ENCODE measurements at places on chromosomes 2 and 18.

DNA sequence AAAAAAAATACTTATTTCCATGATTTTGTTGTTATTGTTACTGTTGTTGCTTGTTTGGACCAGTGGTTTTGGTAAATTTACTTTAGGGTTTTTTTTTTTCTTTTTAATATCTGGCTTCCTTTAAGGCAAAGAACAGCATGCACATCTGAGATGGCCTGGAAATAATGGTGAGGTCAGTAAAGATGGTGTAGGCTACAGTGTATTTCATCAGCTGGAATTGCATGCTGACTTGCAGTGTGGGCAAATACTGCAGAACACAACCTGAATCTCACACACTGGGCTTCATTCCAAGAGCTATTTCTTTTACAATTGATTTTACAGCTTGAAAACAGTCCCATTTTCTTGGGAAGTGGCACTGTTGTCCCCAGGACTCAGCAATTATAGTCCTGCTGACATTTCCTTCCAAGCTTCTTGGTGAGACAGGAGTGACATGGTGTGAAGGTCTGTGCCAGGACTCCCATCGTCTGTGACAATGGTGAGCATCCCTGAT lies 376.1 kb upstream of the SOX11 start:
- no peak for DNase-seq

- DNase-seq = no peak
These were observed 298.2 kb downstream of the CDCA7 start for GRCh38 chr2:173652767-173653431.

DNA sequence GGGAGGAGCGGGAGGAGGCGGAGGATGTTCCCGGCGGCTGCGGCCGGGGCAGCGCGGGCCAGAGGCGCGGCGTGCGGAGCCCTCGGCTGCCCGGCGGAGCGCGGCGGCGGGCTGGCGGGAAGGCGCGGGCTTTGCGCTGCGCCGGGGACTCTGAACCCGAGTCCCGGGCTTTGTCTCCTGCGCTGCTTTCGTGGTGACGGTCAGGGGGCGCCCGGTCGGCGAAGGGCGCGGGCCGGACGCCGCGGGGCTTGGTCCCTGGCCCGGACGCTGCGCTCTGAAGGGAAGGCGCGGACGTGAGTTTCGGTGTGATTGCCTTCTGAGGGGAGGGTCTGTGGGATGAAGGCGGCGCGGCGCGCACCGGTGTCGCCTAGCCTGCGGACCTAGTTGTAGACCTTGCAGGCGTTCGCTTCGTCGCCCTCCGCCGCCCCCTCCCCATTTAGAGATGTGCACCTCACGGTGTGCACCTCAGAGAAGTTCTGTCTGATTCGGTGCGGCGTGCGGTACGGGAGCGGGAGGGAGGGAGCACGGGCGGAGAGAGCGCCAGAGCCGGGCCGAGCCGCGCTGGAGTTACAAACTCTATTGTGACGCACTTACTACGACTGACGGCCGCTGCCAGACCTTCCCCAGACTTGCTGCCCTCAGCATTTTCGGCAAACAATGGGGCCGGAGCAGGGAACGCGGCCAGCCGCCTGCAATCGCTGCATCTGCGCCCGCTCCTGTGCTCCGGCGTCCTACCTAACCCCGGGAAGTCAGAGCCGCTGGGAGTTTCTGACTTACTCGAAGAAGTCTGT lies 2.1 kb downstream of the BCL2L11 start:
- DNase-seq = peak; percentile 25

DNA sequence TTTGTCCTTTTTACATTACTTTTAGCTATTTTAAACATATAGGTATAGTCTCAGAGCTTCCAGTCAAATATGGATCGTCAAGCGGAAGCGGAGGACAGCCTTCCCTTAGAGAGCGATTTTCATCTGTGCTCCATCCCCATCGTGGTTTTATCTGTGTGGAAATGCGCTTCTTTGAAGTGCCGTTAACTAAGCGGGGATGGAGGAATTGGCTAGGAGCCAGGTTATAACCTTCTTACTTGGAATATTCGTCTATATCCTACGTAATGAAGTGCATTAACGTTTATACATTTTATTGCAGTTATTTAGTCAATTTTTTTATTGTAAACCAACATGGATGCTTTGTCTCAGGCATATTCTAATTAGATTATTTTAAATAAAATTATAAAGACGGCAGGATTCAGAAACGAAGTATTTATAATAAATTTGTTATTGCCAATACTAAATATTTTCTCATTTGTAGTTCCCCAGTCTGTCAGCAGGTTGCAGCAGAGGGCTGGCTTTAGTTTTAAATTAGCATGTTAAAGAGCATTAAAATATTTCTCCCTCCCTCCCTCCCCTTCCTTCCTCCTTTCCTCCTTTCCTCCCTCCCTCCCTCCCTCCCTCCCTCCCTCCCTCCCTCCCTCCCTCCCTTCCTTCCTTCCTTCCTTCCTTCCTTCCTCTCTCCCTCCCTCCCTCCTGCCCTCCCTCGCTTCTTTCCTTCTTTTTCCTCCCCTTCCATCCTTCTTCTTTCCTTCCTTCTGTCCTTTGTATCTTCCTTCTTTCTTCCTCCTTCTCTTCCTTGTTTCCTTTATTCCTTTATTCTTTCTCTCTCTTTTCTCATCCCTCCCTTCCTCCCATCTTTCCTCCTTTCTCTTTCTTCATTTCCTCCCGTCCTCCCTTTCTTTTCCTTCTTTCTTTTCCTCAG lies 80.6 kb upstream of the DOCK10 start:
- DNase-seq = peak; percentile 13

- DNase-seq = peak; percentile 43
These were observed 32.2 kb downstream of the ZAP70 start for GRCh38 chr2:97745474-97746174.

DNA sequence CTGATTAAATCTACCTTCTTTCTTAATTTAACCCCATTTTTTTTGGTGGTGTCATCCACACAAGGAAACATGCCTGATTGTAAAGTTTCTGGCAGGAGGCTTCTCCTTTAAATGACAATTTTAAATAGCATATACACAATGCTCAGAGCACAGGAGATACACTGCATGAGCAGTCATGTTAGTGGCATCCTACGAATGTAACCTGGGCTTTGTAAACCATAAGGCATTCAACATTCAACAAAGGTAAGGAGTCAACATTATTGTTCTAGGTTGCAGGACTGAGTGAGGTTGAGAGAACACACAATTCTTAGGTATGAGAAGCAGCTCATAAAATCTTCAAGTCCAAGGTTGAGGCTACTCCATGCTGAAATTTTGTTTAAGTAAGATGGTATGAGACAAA lies 266.6 kb upstream of the SIX2 start:
- DNase-seq = no peak

DNA sequence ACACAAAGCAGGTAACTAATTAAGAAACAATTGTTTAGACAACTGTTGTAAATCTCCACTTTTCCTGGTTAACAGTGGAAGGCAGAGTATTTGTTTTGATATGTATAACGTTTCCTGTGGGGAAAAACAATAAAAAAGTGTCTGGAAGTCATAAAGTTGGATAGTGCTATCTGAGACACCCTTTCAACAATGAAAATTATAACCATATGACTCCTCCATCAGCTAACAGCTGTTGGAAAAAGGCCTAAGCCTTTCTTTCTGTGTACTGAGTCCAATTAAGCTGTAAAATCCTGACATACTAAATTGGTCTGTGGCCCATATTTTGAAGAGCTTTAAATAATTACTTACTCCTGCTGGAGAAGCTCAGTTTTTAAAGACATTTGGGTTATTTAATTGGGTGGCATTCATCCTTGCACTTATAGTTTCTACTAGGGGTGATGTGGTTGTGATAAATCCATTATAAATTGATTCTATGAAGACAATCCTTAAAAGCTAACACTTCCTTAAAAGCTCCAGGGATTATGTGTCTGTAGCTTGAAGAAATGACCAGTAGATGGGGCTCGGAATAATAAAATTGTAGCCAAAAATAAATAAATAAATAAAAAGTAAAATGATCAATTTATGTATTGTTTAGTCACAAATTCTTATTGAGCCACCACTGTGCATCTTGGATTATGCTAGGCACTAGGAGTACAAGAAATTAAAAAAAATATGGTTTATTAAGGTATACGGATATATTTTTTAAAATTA lies 698.1 kb upstream of the NXPH2 start:
- no peak for DNase-seq

DNA sequence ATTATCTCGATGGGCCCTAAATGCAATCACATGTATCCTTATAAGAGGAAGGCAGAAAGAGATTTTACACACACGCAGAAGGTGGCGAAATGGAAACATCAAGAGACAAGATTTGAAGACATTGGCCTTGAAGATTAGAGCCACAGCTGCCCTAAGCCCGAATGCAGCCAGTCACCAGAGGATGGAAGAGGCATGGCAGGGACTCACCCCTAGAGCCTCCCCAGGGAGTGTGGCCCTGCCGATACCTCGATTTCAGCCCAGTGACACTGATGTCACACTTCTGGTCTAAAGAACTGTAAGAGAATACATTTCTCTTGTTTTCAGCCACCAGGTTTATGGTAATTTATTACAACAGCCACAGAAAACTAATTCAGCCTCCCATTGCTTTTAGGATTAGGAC lies 17.4 kb downstream of the TTC39C start:
- no peak for DNase-seq

DNA sequence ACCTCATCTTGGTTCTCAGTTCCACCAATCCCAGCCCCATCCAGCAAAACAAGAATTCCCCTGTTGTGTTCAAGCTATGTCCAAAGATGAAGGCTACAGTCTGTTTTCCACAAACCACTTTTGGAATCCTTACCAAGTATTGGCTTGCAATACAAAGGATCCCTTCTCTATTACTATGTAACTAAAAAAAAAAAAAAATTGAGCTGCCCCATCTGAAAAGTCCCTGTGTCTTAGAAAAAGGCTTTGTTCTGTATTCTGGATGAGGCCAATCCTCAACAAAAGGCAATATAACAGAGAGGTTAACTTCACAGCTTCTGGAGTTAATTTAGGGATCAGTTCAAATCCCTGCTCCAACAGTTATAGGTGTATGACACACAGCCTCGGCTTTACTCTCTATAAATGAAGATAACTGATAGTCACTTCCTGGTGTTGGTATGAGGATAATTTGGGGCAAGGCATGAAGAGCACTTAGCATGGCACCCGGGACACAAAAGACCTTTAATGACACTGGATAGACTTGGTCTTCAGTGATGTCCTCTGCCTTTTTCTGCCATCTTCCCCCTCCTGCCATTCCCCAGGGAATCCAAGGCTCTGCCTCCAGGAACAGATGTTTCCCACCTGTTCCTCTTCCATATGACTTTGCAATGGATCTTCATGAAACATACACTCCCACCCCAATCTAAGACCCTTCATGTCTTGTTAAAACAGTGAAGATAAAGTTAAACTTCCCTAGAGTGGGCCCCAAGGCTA lies 61.2 kb upstream of the ATL2 start:
- no peak for DNase-seq
